ENCODE measurements at places on chromosomes 4 and X.

- peak; percentile 20 for DNase-seq
Measured at GRCh38 chrX:1516596-1517104, 20.3 kb downstream of the P2RY8 start.

GRCh38 chrX:15619053-15619755, 18.4 kb upstream of the ACE2 start:
- no peak for DNase-seq

- peak; percentile 57 for DNase-seq
Measured at GRCh38 chrX:84339507-84340364, 151.7 kb upstream of the RPS6KA6 start.

- DNase-seq, result no peak
Measured at GRCh38 chrX:40340116-40340515, 240.7 kb upstream of the ATP6AP2 start.

DNA sequence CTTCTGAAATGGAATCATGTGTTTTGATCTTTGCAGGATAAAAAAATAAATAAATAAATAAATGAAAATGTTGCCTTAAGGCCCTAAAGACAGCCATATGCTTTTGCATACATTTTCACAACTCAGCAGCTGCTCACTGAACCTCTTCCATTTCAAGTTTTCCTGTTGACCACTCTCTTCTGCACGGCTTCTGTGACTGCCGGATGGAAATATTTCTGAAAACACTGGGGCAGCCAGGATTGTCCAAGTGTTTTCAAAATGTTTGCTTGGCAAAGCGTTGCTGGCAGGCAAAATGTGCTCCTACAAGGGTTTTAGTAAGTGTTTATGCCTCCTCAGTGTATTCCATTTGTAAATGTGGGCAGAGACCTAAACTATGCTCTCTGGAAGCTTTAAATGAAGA, 208.1 kb upstream of the IL1RAPL1 start:
- no peak for DNase-seq

DNA sequence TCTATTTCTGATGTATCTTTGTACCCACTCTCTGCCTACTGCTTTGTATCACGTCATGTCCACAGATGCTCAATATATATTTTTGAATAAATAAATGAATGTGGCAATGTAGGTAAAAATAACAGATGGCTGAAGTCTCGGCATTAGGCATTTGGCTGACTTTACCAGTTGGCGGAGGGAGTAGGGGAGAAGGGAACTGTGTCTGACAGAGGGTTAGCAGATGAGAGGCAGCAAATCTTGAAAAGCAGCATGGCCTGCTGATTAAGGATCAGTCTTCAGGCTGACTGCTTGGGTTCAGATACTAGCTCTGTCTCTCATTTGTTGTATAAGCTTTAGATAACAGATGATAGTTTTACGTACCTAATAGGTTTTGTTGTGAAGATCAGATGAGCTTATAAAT, 31.9 kb upstream of the RASGEF1B start:
- no peak for DNase-seq

DNA sequence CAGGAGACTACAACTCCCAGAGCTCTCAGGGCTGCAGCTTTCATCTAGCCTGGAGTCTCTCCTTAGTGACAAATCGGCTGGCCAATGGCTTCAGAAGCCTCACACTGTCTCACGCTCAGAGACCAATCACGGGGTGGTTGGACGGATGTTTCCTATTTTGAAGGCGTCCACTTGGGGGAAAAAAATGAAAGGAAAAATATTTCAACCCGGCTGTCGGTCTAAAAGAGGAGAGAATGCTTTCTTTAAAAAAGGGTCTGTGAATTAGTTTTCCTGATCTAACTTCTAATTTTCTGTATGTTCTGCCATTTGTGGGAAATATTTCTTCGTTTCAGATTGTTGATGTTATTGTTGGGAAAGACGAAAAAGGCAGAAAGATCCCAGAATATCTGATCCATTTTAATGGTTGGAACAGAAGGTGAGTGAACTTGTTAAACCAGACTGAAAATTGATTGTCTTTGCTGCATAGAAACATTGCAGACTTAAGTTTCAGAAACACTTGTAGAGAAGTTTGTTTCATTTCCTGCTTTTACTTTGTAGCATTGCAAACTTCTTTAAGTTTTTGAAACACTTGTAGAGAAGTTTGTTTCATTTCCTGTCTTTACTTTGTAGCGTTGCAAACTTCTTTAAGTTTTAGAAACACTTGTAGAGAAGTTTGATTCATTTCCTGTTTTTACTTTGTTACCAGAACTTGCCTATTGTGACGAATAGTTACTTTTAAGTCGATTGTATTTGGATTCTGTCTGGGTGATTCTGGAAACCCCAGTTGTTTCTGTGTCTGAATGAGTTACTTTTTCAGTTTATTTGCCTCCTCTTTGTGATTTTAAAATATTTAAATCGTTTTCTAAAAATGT, 1.6 kb downstream of the MSL3 start:
- peak; percentile 82 for DNase-seq

DNA sequence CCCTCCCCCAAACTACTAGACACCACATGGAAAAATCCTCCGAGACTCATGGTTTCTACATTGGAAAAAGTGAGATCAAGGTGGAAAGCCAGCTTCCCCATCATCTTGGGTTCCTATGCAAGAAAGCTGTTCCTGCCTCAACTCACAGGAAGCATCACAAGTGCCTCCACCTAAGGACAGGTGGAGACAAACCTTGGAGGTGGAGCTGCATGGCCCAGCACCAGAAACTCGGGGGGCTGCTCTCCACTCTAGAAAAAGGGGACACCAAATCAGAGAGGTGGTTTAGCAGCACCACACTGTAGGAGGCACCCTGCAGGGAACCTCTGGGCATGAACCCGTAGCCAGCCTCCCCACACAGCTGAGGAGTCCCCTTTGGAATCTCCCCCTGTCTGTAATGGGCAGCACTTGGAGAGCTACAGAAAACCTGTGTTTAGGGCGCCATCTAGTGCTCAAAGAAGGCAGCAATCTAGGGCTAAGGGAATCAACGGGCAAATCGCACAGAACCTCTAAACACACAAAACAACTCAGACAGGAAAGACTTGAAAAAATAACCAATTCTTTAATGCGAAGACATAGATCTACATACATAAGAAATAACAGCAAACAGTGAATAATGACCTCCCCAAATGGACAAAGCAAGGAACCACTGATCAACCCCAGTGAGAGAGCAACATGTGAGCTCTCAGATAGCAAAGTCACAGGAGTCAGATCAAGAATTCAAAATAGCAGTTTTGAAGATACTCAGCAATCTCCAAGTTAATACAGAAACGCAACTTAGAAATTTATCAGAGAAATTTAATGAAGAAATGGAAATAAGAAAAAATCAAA, 37.0 kb upstream of the ZBTB33 start:
- peak; percentile 68 for DNase-seq

- peak; percentile 82 for DNase-seq
Measured at GRCh38 chrX:129925305-129926092, 19.5 kb downstream of the UTP14A start.

- no peak for DNase-seq
Measured at GRCh38 chrX:118420462-118420861, 74.6 kb downstream of the WDR44 start.

- DNase-seq, result no peak
Measured at GRCh38 chr4:78602334-78602733, 50.8 kb downstream of the ANXA3 start.

GRCh38 chr4:70425306-70425705, 27.6 kb downstream of the OPRPN start:
- no peak for DNase-seq

DNA sequence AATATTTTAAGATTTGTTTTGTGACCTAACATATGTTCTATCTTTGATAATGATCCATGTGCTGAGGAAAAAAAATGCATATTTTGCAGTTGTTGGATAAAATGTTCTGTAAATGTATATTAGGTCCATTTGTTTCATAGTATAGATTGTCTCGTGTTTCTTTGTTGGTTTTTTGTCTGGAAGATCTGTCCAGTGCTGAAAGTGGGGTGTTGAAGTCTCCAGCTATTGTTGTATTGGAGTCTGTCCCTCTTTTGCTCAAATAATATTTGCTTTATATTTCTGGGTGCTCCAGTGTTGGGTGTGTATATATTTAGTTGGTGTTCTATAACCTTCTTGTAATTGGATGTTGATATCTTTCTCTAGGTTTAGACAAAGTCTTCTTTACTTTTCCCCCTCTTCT, 53.2 kb upstream of the FRMPD3 start:
- no peak for DNase-seq

DNA sequence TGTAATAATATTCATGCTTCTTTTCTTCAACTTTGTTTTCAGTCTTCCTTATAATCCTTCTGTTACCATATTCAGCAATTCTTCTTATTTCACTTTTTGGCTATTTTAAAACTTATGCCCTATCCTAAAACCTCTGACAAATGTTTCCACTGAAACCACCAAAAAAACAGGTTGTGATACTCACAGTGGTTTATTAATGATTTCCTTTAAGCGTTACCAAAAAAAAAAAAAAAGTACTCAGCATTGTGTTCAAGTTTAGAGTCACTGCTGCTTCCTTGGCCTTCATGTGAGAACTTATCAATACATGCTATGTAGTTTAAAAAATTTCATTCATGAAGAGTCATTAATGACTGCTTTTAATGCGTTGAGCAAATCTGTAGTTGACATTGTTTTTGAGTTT, 35.4 kb upstream of the UGT2A3 start:
- DNase-seq, result no peak

GRCh38 chrX:150084496-150085229, 146.4 kb upstream of the EOLA2 start:
- no peak for DNase-seq

DNA sequence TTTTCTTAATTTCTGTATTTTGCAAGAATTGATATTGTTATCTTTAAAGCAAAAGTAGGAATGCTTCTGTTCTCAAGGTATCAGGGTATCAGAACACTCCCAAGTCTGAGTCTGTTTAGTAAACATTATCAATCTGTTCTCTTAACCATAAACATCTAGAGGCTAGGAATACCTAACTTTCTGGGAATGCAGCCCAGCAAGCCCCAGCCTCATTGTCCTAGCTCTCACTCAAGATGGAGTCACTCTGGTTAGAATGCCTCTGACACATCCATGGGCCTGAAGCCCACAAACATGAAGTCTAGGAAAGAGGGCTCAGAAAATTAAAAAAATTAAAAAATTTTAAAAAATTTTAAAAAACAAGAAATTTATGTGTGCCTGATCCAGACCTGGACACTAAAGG, 315.1 kb upstream of the DKK2 start:
- no peak for DNase-seq

DNA sequence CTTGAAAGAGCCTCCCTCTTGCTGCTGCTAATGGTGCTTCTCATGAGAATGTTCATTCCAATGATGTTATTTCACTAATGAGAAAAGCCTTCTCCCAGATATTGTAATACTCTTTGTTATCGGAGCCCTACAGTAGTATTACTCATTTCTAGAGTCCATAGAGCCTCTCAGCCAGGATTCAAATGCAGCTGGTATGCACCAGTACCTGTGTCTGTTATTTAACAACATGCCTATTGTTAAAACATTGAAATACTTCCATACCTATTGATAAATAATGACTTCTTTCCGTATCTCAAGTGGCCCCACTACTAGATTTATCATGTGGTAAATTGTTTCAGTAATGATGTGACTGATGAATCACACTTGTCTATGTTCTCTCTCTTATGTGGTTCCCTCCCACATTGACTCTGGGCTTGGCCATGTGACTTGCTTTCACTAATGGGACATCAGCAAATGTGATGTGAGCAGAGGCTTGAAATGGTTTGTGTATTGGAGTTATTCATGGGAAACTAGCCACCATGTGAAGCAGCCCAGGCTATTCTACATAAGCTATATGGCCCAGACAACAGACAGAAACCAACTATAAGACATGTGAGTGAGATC, 207.6 kb downstream of the THOC2 start:
- no peak for DNase-seq

GRCh38 chr4:138334346-138335016, 92.3 kb upstream of the SLC7A11 start:
- DNase-seq, result no peak

GRCh38 chr4:8698341-8699062, 105.9 kb downstream of the CPZ start:
- DNase-seq, result no peak

DNA sequence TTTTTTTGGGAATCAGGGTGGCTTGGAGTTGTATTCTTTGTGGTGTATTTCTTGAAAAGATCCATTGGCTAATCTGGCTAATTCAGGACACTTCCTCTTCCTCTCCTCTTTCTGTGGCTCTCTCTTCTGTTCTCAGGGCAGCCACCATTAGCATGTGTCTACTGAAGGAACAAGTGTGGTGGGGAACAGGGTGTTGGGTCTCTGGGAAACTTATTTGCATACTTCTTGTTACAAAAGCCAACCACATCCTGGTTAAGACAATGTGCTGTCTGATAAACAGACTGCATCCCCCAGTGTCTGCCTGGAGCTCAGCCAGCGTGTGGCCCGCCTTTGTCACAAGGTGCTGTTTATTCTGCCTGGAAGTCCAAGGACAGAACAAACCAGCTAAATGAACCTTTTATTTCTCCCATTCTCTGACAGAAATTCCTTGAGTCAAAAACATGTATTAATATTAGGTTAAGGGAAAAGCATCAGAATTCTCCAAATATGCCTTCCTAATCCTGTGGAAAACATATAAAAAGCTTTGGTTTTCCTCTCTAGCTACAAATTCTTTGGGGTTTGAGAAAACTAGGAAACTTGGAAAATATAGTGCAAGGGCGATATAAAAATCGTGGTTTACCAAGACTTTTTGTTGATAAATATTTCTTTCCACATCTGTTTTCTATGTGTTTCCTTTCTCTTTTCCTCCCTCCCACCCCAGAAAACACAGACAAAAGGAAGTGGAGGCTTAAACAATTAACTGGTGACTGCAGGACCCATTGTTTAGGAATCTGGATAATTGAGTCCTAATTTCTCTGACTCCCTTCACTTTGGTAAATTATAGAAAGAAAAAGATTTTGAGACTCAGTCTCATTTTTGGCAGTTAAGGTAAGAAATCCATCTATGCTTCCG, 203.6 kb downstream of the SPRY1 start:
- DNase-seq, result peak; percentile 66

DNA sequence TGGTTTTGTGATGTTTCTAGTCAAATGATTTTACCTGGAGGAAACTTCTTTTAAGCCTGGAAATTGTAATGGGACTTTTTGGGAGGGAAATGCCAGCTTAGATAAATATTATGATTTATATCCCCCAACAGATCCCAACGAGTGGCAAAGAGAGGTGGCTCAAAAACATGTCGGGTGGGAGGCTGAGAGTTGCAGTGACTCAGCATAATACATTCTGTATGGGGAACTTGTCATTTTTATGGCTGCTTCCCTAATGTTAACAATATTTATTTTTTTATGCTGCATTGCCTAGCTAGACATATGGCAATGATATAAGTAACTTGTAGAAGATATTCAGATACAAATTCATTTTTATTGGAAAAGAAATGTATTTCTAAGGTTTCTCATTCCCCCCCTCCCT, 219.0 kb downstream of the ARHGAP10 start:
- peak; percentile 51 for DNase-seq

DNA sequence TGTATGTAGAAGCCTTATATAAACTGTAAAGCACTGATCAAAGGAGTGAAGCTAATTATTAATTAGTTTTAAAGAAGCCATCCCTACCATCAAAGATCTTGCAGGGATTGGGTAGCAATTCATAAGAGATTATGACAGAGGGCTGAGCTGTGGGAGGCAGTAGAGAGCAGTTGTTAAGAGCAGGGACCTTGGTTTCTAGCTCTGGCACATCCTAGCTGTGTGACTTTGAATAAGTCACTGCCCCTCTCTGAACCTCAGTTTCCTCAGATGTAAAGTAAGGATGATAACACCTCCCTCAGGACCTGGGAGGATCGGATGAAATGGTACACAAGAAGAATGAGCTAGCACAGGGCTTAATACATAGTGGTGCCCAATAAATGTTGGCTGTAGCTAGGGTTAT, 45.4 kb downstream of the APLN start:
- DNase-seq, result no peak

GRCh38 chrX:65203545-65203944, 227.3 kb upstream of the ZC4H2 start:
- DNase-seq, result no peak

All from suppressor macrophage (primary cell).